ENCODE measurements at places on chromosomes 12 and 14.
A peak's percentile ranks its signal among the peaks of the same experiment; 100 is the strongest.

GRCh38 chr12:89346741-89347324 is 5.5 kb downstream of the DUSP6 start:
- peak; percentile 90 for DNase-seq

DNA sequence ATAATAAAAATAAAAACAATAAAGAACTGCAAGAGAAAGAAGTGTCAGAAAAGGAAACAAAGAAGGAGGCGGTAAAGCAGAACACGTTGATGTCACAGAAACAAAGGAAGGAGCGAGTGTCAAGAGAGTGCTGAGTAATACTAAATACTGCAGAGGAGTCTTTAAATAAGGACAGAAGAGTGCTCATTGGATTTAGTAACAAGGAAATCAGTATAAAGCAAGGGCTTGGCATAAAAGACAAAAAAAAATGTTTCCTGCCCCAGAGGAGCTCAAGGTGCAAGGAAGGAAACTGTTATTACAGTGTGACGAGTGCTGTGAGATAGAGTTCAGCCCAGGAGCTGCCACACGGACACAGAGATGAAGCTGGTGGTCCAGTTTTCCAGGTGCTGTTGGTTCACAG is 8.4 kb upstream of the TUBA1A start:
- no peak for DNase-seq

GRCh38 chr12:27061317-27061716 is 21.1 kb downstream of the C12orf71 start:
- DNase-seq: no peak

- no peak for DNase-seq
Observed at GRCh38 chr12:44431647-44432343, 444.3 kb downstream of the NELL2 start.

- no peak for DNase-seq
Observed at GRCh38 chr14:102462391-102462790, 47.2 kb downstream of the ANKRD9 start.

DNA sequence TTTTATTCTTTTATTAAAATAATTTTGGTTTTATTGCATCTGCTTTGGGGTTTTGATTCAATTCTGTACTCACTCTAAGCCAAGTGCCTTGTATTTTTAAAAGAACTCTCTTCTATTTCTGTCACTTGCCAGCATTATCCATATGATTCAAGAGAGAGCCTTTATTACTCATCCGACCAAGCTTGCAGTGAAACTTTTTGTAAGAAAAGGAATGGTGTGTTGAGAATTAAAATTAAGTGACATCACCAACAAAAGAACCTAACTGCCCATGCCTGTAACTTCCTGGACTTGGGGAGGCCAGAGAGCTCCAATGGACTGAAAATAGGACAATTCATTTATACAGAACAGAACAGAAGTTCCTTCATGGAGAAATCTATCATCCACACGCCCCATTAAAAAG is 52.1 kb downstream of the GALNT4 start:
- DNase-seq: no peak

- DNase-seq: no peak
Observed at GRCh38 chr12:56317675-56318074, 1.9 kb upstream of the CNPY2 start.

DNA sequence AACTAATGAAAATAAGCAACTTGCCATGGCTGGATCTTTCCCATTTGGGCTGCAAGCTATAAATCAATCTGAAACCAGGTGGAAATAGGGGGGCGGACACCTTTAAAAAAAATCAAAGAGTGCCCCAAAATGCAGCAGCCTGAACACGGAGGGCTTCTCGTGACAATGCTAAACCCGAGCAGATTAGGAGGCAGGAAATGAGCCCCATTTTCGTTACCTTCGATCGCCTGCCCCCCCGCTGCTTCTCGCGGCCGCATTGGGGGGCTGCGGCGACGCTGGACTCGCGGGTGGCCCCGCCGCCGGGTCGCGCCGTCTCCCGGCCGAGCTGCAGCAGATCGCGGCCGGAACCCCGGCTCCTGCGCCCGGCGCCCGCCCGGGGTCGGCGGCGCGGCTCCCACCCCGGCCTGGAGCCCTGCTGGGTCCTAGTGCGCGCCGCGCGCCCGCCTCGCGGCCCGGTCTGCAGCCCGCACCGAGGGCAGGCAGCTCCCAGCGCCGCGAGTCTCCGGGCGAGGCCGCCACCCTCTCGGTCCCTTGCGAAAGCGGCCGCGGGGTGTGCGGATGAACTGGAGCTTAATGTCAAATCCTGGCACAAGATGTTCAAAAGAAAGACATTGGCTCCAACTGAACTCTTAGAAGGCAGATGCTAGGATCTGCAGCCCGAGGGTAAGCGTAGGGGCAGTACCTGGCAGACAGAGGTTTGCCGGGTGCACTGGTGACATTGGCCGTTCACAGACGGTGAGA is 201.9 kb upstream of the FOXN3 start:
- peak; percentile 77 for DNase-seq

GRCh38 chr14:69518289-69519101 is 34.0 kb downstream of the PLEKHD1 start:
- no peak for DNase-seq

- DNase-seq: no peak
Observed at GRCh38 chr12:91924827-91925226, 220.8 kb downstream of the BTG1 start.

DNA sequence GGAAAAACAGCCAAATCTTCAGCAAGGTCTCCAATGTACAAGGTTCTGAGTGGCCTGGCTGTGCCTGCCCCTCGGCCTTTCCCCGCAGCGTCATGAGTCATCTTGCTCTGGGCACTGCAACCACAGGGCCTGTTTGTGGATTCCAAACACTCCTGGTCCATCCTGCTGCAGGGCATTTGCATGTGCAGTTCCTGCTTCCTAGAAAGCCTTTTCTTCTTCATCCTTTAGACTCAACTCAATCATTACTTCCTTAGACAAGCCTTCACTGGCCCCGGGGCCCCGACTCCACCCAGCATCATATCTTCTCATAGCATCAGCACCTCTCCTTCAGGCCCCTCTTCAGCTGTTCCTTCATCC is 101.8 kb upstream of the EGLN3 start:
- DNase-seq: no peak

- DNase-seq: no peak
Observed at GRCh38 chr14:84029720-84030119, 1500.2 kb upstream of the FLRT2 start.

- no peak for DNase-seq
Observed at GRCh38 chr12:93256256-93256969, 121.3 kb upstream of the NUDT4 start.

GRCh38 chr12:56104815-56105608 is 653 bp downstream of the PA2G4 start:
- no peak for DNase-seq

DNA sequence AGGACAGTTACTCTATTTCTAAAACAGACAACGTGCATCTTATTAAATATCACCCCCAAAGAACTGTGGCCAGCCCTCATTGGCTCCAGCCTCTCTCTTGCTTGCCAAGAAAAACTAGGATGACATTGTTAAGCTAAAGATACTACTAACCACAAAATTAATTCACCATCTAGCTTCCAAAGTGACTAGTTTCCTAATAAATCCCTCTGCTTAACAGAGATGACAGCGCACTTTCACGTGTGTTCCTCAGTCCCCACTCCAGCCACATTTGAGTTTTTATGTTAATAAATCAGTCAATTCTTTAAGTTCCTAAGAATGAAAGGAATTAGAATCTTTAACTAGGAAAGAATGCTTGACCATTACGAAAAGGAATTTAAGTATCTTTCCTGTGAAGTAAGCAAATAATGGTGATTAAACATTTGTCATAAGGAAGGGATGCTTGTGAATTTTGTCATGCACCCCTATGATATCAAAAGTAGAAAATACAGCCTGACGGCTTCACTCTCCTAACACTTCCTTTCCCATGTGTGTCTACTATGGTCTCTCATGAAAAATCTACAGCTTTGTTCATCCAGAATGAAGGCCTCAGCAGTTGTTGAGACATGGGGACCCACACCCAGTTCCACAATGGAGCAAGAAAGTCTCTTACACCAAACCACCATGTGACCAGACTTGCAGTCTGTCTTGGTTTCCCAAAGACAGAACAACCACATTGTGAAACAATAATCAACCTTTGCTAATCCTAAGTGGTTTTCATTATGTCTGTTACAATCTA is 8.1 kb downstream of the CORO1C start:
- no peak for DNase-seq

- no peak for DNase-seq
Observed at GRCh38 chr12:108035372-108035771, 93.7 kb upstream of the WSCD2 start.

- peak; percentile 30 for DNase-seq
Observed at GRCh38 chr14:76812093-76812421, 625 bp downstream of the ANGEL1 start.

DNA sequence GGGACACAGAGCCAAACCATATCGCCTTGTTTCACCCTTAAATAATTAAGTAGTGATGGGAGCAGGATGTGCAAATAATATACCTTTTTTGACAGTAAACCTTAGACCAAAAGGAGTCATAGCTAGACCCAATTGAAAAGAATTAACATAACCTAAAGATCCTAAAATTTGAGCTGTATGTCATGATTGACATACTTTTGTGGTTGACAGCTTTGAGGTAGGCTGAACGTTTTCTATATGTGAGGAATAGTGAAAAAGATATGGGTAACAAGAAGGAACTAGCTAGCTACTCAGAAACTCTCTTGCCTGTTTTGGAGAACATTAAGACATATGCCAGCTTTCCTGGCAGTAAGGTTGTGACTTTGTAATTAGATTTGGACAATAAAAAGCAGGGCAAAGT is 320.6 kb downstream of the KCNC2 start:
- no peak for DNase-seq

DNA sequence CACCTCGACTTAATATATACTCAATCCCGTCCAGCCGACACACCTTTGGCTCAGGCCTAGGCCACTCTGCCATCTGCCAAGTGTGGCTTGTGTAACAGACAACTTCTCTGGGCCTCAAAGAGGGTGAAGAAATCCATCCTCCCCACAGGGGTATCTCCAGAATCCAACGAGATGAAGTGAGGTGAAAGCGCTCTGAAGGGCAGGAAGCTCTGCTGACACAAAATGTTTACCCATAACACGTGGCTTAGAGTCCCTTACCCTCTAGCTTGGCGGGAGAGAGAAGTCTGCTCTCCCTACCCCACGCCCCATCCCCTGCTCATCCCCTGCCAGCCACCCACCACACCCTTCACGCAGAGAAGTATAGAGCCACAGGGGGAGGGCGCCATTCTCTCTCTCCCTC is 13.0 kb downstream of the ZBTB39 start:
- DNase-seq: no peak

DNA sequence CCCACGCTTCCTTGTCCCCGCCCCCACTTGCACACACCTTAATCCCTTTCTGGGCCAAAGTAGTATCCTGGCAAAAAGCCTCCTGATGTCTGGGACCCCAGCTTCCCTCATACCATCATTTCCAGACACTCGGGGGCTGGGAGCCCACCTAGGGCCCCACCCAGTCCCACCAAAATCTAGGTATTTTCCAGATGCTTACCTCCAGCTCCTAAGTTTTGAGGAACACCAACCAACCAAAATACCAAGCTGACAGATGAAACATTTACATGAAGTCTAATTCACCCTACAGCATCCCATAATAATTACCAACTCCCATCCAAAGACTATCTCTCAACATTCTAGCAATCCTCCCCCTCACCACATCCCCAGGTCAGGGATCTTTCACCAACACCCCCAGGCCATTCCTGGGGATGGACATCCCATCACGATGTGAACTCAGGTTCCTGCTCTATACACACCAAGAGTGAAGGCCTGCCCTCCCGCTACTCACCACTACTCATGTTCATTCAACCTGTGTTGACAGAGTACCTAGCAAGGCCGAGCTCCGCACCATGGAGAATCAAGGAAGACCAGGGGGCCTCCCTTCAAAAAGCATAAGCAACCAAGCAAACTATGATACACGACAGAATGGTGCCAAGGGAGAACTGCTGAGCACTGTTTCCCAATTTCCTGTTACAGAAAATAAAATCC is 1.6 kb upstream of the CHD4 start:
- no peak for DNase-seq

- DNase-seq: no peak
Observed at GRCh38 chr12:75938189-75938588, 93.4 kb downstream of the PHLDA1 start.

DNA sequence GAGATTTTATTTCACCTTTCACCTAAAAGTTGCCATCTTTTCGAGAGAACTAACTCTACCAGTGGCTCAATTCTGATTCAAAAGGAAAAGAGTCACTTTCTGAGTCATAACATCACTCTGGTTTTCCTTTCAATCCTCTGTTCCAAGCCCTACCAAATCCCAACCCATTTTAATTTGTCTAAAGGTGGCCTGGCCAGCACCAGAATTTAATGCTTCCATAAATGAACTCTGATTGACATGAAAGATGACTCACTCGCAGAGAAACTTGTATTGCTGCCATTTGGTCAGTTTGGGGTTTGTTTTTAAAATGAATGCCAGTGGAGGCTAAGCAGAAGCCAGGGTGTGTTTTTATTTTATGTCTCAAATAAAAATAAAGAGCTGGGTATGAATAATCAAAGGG is 117.4 kb upstream of the SOX5 start:
- DNase-seq: no peak

DNA sequence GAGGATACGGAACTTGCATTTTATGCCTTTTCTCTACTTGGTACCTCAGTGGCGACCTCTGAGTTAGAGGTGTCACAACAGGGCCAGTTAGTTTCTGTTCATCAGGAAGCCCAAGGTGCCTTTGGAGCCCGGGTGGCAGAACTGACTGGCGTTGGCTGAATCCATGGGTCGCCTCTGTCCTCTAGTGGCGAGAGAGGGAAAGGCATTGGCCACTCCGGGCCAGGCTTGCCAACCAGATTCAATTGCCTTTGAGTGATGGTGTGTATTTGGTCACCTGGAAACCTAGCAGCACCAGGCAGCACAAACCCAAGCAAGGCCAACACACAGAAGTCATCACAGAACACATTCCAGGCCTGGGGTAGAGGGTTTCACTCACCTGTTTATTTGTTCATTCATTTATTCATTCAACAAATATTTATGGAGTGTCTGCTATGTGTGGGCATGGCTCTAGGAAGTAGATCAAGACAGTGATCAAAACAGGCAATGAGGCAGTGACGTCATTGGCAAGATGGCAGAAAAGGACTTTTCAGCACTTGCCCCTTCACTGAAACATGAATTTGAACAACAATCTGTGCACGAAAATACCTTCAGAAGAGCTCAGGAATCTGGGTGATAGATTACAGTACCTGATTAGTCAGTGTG is 40.5 kb upstream of the KCNA5 start:
- DNase-seq: peak; percentile 70

DNA sequence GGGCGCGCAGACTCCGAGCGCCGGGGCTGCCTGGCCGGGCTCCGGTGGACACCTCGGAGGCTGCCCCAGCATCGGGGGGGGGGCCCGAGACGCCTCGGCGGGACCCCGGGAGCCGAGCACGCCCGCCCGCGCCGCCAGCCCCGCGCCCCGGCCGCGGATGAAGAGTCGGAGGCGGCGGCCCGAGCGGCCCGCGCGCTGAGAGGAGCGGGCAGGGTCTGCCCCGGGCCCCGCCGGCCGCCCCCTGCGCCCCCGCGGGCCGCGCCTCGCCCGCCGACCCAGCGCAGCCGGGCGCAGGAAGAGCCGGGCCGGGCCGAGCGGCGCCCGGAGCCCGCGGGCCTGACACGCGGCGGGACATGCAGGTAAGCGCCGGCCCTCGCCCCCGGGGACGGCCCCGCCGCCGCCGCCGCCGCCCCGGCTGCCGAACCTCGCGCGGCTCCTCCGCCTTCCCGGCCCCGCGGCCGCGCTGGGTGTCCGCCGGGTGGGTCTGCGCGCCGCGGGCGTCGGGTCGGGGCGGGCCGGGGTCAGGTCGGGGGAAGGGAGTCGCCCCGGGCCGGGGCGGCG is 63.7 kb downstream of the FBXL14 start:
- DNase-seq: no peak

Data from NCI-H1092 treated with DMSO at 0.1 percent for 48 hours (cell line).